Fibroblast of gingiva (primary cell): ENCODE measurements at places on chromosomes 1 and 21.

- peak; percentile 65 for DNase-seq
Observed at GRCh38 chr1:61138921-61139774, 56.8 kb downstream of the NFIA start.

GRCh38 chr21:44312716-44313115, 12.9 kb downstream of the PFKL start:
- DNase-seq, result no peak

DNA sequence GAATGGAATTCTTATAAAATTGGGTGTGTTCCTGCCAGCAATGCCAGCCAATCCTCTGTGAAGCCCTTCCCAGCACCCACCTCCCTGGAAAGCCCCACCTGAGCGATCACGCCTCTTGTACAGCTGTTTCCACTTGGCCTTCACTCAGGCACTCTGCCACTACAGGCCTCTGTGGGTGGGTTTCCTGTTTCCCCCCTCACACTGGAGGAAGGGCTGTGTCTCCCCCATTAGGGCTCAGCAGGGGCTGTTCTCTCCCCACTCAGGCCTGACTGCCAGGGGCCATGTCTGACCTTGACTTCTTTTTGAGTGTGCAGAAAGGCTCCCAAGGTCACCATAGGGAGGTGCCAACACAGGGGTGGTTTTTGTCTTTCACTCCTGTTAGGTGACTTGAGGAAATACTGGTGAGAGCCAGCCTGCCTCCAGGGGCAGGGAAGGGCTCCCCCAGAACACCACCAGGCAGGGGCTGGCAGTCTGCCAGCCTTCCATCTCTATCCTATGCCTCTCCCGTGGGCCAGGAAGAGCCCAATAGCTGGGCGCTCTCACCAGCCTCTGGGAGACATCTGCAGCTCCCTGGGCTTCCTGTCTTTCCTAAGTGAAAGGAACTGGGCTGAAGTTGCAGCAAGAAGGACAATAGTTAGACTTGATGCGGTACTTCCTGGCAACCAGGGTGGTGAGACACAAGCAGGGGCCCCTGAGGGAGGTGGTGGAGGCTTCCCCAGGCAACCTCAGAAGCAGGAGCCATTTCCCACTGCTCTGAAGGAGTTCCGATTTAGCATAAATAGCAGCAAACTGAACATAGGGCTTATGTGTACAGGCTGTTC, 49.1 kb downstream of the ELK4 start:
- no peak for DNase-seq

GRCh38 chr1:80305466-80305865, 1298.9 kb upstream of the ADGRL4 start:
- DNase-seq, result no peak

DNA sequence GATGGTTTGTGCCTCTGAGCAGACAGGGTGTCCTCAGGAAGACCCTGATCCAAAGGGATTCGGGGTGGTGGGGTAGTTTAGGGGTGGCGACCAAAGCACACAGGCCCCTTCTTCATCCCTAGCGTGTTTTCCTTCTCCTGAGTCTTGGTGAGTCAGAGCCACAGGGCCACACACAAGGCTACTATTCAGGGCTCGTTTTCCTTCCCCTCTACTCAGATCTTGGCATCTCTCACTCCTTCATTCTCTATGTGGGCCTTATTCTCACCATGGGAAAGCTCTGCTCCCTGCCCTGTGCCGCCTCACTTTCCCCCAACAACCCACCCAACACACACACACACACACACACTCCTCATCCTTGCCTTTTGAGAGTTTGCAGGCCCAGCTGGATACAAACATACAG, 43.6 kb upstream of the WNT2B start:
- DNase-seq, result peak; percentile 17

DNA sequence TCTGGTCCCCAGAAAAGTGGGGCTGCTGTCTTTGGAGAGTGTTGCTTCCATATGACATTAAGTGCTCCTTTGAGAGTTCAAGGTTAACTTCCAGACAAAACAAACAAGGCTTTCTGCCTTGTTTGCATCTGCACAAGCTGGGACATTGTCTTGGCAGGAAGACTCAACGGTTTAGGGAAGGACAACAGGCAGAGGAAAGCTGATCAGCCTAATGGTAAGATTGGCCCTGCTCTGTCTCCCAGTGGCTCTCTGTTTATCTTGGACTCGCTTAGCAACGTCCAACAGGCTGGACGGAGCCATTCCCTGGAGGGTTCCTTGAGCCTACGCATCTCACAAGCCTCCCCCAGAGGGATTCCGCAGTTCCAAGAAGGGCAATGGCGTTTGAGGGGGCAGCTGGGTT, 62.2 kb upstream of the SLC44A3 start:
- DNase-seq, result peak; percentile 82

- DNase-seq, result peak; percentile 60
Observed at GRCh38 chr1:152458384-152459185, 44.5 kb upstream of the CRNN start.

GRCh38 chr1:89935235-89935634, 59.7 kb upstream of the ZNF326 start:
- DNase-seq, result no peak

GRCh38 chr1:220149742-220150141, 55.8 kb downstream of the IARS2 start:
- DNase-seq, result no peak

DNA sequence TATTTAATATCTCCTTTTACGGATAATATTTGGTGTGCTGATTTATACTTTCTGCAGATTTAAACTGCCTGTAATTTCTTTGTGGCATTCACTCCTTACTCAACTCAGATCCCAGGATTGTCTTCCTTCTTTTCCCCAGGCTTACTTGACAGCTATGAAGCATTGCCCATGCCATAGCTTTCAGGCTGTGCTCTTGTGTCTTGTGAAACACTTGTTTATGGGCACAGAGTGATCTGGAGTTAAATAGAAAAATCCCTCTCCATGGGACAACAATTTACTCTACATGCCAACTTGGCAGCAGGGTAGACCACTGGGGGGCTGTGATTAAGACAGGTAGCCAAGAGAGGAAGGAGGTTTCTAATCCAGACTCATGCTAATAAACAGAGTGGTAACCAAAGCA, 57.4 kb downstream of the PPP1R12B start:
- peak; percentile 70 for DNase-seq

DNA sequence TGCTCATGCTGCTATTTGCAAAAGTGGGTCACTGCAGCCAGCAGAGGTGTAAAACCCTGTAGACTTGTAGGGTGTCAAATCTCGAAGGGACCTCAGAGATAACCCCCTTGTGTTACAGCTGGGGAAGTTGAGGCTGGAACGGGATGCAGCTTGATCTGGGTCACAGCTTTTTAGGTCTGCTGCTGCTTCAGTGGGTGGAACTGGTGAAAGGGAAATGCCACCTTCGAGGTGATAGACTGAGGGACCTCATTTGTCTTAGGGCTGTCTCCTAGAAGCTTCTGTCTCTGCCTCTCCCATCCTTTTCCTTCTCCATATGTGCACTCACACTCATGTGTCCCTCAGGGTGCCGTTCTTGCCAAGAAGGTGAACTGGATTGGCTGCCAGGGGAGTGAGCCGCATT, 35.4 kb downstream of the QSOX1 start:
- no peak for DNase-seq

- peak; percentile 19 for DNase-seq
Observed at GRCh38 chr1:7218210-7218832, 433.1 kb downstream of the CAMTA1 start.

- peak; percentile 22 for DNase-seq
Observed at GRCh38 chr1:19563324-19564097, 78.2 kb upstream of the CAPZB start.

GRCh38 chr1:29470087-29470787, 233.9 kb downstream of the PTPRU start:
- DNase-seq, result no peak

- DNase-seq, result no peak
Observed at GRCh38 chr1:202857136-202857610, 31.8 kb downstream of the RABIF start.

DNA sequence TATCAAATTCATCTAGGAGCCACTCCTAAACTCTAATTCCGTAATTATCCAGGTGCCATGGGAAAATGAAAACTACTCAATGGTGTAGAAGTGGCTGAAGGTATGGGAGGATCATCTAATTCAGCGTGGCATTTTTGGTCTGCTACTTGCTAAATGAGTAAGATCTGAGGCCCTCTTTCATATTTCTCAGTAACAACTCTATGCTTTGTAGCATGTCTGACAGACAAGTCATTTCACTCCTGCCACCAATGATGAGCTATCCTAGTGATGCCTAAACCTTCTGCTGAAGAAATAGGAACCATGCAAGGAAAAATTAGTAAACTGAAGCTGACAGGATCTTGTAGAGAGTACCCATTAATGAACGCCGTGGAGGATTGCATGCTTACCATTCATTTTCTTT, 145.3 kb downstream of the NTNG1 start:
- DNase-seq, result no peak

DNA sequence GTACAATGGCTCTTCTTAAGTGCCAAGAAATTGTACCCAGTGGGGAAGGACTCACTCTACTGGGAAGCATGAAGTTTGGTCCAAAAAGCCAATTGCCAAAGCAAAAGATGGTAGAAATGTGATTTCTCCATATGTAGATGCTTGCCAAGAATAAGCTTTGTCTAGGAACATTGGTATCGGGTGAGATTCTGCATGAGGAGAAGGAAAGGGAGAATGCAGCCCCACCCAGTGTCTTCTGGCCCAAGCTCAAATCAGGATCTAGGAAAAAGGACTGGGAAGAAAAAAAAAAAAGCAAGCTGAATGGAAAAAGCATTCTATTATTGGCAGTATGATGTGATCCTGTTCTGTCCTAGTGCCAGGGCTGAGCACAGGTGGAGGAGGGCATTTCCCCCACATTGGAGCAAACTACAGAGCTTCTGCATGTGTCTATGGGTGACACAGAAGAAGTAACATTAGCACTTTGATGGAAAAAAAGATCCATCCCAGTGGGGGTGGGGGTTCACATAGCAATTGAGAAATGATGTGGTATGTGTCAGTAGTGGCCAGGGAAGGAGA, 226.6 kb downstream of the KCNH1 start:
- no peak for DNase-seq

DNA sequence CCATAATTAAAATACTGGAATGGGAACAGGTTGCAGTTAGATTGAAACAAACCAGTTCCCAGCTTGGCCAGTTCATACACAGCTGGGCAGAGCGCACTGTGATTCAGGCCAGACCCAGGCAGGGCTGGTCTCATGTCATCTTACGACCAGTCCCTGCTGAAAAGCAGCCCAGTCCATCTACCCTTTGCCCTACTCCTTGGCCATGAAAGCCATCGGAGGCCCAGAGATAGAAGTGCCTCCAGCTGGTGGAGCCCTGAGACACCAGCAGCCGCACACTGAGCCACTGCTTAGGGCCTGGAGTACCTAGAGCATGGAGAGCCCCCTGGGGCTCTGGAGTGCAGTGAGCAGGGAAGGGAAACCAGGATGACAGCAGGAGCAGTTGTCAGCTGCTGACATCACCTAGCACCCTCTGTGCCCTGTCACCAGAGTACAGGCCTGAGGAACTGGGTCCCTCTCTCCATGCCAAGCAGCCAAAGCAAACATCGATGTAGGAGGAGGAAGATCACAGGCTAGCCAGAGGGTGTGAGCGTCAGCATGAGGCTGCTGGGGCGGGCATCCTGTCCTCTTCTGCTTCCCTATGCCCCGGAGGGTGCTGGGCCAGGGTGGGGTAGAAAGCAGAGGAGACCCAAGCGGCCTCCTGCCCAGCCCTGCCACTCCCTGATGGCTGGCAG, 34.2 kb upstream of the TMEM125 start:
- DNase-seq, result no peak

DNA sequence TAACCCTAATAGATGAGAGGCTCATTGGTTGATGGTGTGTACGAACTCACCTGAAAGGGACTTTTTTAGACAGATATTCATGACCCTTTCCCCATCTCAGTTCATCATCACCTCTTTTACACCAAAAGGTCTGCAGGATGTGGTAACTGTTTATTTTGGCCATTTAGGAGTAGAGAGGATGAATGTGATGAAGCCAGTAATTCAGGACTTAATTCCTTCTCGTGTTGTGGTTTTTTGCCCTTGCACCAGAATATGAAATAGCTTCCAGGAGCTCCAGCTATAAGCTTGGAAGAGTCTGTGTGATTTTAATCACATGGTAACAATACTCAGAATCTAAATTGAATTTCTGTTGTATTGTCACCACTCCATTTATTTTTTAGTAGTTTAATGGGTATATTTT, 189.4 kb upstream of the KCTD3 start:
- no peak for DNase-seq

DNA sequence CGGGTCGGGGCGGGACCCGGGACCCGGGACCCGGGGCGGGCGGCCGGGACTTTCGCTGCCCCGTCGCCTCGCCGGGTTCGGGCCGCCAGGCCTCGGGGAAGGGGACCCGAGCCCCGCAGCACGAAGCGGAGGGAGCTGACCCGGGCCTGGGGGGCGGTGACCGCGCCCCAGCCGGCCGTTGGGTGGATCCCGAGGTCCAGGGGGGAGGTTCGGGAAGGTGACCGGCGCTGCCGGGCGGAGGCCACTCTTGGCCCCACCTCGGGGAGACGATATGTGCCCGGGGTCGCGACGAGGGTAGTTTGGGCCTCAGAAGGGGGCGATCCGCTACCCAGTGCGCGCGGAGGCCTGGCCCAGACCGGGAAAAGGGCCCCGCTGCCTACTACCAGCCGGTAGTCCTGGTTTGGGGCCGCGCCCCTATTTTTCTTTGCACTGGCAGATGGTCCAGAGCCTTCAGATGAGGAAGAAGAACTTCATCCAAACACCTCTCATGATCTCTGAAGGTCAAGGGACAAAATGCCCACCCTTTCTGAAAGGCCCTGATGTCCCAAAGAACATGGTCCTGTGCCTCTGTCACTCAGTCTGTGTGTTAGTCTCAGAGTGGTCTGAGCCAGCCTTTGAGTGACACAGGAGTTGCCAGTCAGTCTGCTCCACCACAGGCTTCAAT, 766 bp downstream of the AGO4 start:
- peak; percentile 10 for DNase-seq

DNA sequence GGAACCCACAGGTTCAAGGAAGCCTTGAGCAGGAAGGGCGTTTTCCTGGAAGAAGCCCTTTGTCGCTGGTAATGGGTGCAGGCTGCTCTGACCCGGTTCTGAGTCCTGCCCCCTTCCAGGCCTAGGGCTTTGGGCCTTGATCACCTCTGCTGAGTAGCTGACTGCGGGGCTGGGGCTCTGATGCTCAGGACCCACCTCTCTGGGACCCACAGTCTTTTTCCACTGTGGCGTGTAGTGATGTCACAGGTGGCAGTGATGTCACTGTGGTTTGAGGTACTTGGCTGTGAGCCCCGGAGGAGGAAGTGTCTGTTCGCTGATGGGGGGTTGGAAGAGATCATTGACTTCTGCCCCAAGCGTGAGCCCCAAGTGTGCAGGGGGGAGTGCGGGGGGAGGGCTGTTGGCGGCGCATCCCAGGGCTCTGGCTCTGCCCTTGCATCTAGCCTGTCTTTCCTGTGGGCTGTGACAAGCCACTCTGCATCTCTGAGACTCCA, 6.9 kb downstream of the TNFRSF1B start:
- DNase-seq, result no peak

DNA sequence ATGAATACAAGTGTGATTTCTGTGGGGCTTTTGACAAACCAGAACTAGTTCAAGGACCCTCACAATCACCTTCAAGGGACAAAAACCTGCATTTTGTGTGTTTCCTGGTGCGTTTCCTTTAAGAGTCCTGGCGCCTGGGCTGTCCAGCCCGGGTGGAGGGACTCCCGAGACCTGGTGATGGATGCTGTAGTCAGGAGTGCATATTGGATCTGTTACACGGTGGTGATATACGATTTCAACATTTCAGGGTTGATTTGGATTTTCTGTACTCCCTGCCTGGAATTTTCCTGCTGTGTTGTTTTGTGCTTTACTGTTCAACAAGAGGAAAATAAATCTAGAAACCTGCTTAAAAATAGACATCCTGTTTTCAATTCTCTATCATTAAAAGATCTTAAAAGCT, 162.0 kb downstream of the KIF26B start:
- no peak for DNase-seq
